ENCODE measurements at places on chromosomes 12 and 14.

DNA sequence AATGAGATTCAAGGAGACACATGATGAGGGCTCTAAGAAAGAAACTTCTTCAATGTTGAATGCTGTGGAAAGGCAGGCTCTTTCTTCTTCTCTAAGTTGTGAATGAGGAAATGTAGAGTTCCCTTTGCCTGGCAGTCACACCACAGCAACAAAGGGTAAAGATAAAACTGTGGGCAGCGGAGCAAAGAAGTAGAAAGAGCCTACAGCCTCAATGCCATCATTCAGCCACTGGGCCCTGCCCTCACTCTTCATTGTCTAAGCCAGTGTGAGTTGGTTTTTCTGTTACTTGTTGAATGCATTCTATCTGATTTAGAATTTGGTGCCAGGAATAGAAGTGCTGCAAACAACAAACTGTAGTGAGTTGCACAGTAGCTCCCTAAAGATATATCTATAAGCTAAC is 12.2 kb downstream of the SDR9C7 start:
- DNase-seq = no peak

DNA sequence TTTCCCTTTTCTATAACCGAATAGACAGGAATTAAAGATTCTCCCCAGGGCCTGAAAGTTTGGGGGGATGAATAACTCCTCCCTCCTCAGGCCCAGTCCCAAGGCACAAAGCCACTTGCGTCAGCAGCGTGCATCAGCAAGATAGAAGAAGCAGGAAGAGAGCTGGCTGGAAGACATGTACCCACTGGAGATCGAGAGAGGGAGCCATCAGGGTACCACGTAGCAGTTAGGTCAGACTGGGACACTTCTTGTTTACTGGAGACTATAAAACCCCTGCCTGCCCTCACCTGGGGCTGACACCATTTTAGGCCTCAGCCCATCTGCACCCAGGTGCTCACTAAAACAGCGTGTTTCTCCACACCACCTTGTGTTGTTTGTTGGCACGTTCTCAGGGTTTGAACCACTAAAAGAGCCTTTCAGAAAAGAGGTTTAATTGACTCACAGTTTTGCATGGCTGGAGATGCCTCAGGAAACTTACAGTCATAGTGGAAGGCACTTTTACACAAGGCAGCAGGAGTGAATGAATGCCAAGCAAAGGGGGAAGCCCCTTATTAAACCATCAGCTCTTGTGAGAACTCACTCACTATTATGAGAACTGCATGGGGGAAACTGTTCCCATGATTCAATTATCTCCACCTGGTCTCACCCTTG is 93.2 kb downstream of the TMTC3 start:
- no peak for DNase-seq

GRCh38 chr14:59785629-59786028 is 84.9 kb downstream of the RTN1 start:
- no peak for DNase-seq

GRCh38 chr12:92107094-92107493 is 38.6 kb downstream of the BTG1 start:
- DNase-seq = no peak

All from NCI-H1105 (cell line).